DMS53 (cell line): ENCODE measurements at places on chromosomes 6 and 20.

DNA sequence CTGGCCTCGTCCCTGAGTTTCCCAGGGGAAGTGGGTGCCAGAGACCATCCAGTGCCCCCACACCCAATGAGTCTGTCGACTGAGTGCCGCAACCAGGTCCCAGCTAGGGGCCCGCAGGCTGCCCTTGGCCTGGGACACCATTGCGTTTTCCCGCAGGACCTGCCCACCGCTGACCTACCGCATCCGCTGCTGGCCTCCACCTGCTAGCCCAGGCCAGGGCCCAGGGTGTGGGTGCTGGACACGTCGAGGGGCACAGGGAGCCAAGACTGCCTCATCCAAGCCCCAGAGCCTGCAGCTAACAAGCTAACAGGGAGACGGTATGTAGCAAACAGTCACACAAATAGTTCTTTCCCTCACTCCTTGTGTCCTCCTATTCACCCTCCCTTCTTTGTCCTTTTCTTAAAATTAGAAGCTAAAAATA is 97.7 kb downstream of the TMEM242 start:
- no peak for DNase-seq

DNA sequence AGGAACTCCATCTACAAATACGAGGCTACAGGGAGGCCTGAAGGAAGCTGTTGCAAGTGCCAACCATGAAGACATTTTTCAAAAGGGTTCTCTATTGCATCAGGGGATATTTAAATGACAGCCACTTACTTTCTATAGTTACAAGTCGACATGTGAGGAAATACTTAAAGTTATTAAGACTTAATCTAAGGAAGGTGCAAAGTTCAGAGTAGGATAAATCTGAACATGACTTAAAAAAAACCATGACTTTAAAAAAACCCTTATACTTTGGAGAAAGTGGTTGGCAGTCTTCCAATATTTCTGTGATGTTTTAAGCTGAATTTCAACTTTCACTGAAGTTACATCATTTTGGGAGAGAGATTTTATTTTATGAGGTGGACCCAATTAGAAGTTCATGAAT is 56.3 kb upstream of the EMILIN3 start:
- no peak for DNase-seq

- DNase-seq, result peak; percentile 29
Observed at GRCh38 chr20:58407966-58408557, 19.0 kb downstream of the VAPB start.

- no peak for DNase-seq
Observed at GRCh38 chr20:34403908-34404307, 40.8 kb downstream of the ITCH start.

- peak; percentile 66 for DNase-seq
Observed at GRCh38 chr20:20594171-20594530, 118.3 kb downstream of the RALGAPA2 start.

DNA sequence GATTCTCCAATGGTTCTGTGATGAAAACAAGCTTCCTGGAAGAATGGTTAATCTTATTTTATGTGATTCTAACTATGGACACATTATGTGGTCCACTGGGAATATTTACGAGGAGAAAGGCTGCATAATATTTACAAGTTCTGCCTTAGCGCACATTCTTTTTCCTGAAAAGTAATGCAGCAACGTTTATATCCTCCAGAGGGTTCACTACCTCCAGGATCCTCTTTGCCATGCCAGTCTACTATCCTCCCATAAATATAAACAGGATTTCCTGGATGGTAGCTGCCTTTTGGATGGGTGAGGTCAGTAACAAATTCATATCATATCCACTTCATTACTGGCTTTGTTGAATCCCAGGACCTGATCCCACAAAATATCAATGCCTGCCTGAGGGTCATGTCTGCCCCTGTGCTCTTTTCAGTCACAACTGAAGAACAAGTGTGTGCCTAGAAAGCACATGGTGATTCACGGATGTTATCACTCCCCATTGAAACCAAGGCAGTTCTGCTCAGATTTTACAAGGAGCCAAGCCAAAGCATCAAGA is 30.4 kb downstream of the ADGRF5 start:
- DNase-seq, result no peak

- DNase-seq, result peak; percentile 64
Observed at GRCh38 chr6:137341681-137342195, 122.6 kb upstream of the IFNGR1 start.

DNA sequence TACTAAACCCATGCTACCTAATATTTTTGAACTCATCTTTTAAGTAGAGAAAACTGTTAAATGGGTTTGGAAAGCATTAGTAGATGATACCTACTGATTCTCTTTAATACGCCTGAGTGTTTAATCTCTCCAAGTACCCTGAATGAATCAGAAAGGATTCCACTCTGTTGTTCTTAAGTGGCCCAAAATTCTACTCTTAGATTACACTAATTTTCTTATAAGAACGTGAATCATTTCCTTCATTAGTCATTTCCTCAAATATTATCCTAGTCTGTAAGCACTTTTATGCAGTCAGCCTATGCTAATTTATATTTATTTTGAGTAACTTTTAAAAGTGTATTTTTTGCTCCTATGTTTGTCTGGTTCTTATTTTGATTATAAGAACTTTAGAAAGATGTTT is 380.0 kb downstream of the BTBD9 start:
- DNase-seq, result no peak

- DNase-seq, result no peak
Observed at GRCh38 chr6:37713529-37714119, 15.9 kb upstream of the MDGA1 start.

GRCh38 chr20:10610251-10610650 is 63.5 kb downstream of the JAG1 start:
- DNase-seq, result no peak

DNA sequence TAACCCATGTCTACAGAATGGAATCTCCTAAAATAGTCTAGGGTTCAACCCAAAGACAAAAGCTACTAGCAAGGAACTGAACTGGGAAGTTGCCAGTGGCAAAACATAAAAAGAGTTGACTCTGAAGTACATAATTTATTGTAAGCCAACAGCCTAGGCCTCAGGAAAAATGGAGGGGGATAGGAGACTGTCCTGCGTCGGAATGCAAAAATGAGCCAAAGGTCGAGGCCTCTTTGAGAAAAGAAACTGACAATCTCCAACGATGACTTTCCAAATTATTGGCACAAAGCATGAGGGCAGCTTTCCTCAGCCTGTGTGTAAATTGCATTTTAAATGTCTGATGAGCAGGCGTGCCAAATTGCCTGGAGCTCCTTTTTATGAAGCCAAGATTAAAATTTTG is 2.1 kb downstream of the COL12A1 start:
- no peak for DNase-seq
